ENCODE measurements at places on chromosomes 5 and 9.

- DNase-seq, result no peak
Observed at GRCh38 chr9:110101531-110102161, 106.3 kb downstream of the C9orf152 start.

GRCh38 chr5:180860273-180860886, 696 bp downstream of the ZFP62 start:
- DNase-seq, result peak; percentile 31

GRCh38 chr5:136191304-136192014, 1.5 kb downstream of the SMIM32 start:
- DNase-seq, result no peak

DNA sequence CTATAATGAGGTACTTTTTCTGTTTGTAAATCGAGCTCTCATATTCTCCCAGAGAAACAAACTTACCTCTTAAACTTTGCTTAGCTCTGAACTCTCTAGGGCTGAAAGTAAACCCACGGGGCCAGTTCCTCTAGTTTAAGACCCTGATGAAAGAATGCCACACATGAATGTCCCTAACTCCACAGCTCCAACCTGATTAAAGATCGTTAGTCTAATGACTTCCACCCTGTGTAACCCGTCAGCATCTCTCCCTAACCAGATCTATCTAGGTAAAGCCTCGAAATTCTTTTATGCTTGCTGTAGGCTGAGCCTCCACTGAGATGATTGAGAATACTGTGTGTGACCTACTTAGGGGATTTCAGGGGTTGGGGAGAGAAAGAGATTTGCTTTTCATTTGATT, 27.0 kb downstream of the ADRA1B start:
- no peak for DNase-seq

DNA sequence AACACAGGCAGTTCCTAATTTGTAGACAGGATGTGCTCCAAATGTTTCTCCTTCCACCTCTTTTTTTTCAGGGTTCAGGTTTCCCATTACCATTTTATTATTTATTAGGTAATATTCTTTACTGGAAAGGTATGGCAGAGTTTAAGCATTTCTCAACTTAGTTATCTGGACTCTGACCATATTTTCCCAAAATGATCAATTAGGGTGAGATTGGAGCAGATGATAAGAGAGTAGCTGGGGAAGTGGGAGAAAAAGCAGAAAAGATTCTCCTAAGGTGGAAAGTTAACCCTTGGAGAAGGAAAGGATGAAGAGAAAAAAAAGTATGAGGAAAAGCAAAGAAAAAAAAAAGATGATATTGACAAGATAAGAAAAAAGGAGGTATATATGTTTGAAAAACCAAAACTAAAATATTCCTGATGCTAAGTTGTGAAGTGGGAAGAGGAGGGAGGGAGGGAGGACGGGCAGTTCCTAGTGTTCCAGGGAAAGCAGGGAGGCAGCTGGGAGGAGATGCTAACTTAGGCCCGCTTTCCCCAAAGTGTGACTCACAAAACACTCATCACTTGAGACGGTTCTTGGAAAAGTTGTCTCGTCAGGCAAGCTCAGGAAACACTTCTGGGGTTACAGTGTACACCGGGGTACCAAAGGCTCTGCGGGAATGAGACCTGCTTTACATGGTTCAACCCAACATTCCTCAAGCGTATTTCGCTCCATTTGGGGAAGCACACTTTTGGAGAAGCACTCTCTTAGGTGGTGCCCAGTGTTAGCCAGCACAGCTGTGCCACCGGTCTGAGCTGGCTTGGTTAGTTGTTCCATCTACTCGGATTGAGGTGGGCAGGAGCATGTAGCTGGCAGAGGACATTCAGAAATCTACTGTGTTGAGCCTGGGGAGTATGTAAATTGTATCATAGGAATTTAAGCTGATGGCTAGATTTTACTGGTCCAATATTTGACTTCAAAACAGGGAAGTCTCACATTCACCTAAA, 35.1 kb downstream of the B4GALT1 start:
- no peak for DNase-seq

- DNase-seq, result no peak
Observed at GRCh38 chr5:179875741-179876609, 17.4 kb upstream of the MRNIP start.

DNA sequence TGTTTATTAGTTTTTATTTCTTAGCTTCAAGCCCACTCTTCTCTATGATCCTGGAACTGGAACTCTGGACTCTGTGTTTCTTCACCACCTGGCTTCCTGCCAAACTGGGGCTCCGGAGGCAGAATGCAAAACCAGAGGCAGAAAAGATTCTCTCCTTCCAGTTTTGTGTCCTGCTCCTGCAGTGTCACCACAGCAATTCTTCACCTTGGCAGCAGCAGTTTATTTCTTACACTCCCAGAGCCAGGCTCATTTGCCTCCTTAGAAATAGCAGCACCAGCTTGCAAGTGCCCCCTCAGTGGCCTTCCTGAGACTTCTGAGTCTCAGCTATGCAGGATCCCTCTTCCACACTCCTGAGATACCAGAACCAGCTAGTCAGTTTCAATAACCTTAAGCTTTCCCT, 26.7 kb upstream of the CAMK4 start:
- no peak for DNase-seq

DNA sequence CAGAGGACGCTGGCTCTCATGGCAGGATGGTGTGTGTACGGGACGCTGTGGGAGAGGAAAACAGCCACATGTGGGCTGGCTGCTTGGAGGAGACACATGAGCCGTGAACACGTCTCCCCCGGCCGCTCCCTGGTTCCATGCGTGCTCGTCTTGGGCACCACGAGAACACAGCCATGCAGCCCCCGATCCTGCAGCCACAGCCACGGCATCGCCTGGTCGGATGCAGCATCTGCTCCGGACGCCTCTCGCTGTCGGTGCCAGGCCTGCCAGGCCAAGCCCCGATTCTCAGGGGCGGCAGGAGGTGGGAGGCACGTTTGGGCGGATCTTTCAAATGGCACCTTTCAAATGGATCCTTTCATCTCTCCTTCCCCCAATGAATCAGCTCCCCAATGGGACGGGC, 3.2 kb downstream of the LCN10 start:
- no peak for DNase-seq

DNA sequence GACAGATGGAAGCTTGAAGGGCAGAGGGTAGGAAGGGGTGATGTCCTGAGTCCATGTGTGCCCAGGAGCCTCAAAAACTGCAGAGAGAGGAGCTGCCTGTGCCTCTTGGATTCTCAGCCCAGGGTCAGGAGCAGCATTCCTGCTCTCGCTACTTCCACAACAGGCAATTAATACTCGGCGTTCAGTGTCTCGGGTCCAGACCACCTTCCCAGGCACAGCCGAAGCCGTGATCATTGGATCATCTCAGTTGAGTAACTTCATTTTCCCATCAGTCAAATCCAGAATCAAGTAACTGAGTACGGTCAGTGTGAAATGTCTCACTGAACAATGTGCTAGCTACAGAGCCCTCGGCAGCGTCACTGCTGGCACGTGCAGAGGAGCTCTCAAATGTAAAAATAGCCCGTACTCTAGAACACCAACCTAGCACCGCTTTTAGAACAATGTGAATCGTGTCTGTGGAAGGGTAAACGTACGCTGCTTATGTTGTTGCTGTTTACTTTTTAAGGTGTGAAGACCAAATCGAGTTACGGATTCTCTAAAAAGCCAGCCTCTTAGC, 63.5 kb upstream of the IRX4 start:
- no peak for DNase-seq

DNA sequence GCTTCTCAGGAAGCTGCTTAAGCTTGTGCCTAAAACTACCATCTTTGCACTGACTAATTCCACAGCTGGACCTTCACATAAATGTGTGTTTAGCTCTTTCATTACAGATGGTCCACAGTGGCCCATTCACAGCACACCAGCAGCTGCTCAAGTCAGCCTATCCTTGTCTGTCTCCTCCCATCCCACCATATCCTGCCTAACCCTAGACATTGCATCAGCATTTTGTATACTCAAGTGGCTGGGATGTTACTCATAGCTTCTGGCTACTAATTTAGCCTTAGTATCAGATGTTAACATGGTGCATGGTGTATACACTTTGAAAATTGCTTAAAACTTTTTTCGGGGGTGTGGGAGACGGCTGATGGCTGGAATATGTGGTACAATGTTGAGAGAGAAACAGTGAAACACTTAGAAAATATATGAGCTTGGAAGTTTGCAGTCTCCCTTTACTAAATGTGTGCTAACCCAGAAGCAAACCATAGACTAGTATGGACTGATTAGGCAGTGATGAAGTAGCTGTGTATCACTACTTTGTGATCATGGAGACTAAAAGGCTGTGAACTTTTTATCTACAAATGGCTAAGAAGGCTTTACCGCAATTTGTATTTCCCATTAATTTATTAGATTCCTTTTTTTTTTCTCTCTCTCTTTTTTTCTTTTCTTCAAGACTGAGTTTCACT, 83.1 kb downstream of the JMY start:
- no peak for DNase-seq

DNA sequence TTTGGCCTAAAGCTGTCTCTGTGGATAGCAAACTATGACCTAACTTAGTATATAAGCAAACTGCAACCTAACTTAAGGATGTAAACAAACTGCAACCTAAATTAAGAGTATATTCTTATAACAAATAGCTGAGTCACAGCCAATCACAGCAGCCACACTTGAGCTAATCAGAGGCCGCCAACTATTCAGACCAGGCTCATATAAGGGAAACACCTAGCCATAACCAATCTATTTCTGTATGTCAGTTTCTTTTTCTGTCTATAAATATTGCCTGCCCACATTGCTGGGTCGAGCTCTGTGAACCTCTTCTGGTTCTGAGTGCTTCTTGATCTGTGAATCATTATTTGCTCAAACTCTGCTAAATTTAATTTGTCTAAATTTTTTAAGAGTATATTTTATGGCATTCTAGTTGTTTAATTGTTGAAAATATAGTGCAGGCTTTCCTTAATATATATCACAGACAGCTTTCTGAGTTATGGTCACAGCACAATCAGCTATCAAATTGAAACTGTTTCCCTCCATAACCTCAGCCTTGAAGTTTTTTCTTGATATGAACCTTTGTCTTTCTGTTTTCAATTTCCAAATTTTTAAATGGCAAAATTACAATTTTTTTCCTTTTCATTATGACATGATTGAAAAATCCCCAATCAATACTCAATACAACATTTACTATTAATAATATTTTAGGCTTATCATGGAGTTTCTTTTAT, 327.1 kb upstream of the NUDT12 start:
- DNase-seq, result no peak

GRCh38 chr9:37442556-37442955, 20.1 kb downstream of the GRHPR start:
- DNase-seq, result no peak

DNA sequence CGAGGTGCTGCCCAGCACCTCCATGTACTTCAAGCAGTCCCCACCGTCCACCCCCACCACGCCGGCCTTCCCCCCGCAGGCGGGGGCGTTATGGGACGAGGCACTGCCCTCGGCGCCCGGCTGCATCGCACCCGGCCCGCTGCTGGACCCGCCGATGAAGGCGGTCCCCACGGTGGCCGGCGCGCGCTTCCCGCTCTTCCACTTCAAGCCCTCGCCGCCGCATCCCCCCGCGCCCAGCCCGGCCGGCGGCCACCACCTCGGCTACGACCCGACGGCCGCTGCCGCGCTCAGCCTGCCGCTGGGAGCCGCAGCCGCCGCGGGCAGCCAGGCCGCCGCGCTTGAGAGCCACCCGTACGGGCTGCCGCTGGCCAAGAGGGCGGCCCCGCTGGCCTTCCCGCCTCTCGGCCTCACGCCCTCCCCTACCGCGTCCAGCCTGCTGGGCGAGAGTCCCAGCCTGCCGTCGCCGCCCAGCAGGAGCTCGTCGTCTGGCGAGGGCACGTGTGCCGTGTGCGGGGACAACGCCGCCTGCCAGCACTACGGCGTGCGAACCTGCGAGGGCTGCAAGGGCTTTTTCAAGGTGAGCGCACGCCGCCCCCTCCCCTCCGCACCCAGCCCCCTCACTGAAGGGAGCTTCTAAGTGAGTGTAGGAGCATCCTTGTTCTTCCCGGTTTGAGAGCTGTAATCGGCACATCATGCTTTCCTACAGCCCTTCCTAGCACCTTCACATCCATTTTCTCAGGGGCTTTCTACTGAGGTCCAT, 6.9 kb downstream of the NR4A3 start:
- DNase-seq, result no peak

DNA sequence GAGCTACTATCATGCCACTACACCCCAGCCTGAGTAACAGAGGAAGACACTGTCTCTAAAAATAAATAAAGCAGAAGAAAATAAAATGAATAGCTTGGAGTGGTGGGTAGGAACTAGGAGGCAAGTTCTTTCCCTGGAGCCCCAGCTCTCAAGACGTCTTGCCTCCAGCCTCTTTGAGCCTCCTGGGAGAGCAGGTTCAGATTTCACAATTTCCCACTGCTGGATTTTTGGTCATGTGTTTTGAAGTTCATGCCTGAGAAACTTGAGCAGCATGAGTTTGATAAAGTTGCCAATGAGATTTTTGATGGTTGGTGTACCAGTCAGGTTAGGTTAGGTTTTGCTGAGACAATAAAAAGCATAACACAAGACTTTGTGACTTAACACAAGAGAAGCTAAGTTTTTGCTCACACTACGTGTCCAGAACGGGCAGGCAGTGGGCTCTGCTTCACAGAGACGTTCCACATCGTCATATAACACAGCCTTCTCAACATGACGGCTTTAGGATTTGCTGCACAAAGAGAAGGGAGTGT, 4.1 kb upstream of the CCDC69 start:
- DNase-seq, result no peak

GRCh38 chr5:63877961-63878360, 84.3 kb downstream of the HTR1A start:
- DNase-seq, result no peak

DNA sequence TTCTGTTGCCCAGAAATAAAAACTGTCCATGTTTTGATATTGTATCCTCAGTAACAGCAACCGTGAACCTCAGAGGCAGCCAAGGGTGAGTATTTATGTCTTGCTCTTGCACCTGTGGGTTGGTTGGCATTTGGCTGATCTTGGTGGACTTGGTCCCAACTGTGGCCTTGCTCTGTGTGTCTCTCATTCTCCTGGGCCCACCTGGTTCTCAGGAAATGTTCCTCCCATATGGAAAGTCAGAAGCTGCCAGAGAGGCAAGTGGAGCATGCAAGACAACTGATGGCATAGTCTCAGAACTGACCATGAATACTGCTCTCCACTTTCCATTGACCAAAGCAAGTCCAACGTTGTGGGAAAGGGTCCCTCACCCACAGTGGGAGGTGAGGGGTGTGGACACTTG, 13.6 kb upstream of the NINJ1 start:
- no peak for DNase-seq

- DNase-seq, result no peak
Observed at GRCh38 chr5:105783811-105784210, 1886.9 kb downstream of the EFNA5 start.

- DNase-seq, result no peak
Observed at GRCh38 chr5:14902826-14903560, 31.4 kb upstream of the ANKH start.

DNA sequence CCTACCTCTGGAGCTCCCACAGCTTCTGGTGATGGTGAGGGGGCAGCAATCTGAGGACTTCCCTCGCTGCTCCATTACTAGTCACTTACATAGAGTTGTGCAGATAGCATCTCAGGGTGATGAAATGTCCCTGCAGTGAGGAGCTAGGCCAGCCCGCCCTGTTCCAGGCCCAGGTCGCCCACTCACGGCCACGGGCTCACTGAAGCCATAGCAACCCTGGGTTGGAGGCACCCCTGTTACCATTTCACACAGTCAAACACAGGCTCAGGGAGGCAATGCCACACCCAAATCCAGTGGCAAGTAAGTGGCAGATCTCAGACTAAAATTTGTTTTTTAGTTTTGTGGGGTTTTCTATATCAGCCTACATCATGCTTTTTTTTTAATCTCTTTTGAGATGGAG, 19.6 kb downstream of the SH2D3C start:
- DNase-seq, result no peak

Data from NCI-H1105 (cell line).